ENCODE measurements at places on chromosomes 3 and 15.

- H3K36me3 ChIP-seq: no peaks in the 10 kb centered on the region
- no peak overlapping the region for H3K4me3 ChIP-seq
- DNase-seq: no peak
- no peaks in the 10 kb centered on the region for H3K4me1 ChIP-seq
- no peak overlapping the region for H3K27ac ChIP-seq
These were observed 43.9 kb downstream of the ERC2 start for GRCh38 chr3:56424336-56424735.

- no peaks in the 10 kb centered on the region for H3K4me1 ChIP-seq
- H3K4me3 ChIP-seq: no peak overlapping the region
- no peak for DNase-seq
- H3K27ac ChIP-seq: no peak overlapping the region
- peaks cover 68% of the 10 kb centered on the region for H3K36me3 ChIP-seq
These were observed 99.2 kb downstream of the CEMIP start for GRCh38 chr15:80878242-80878866.

GRCh38 chr15:73633991-73634495 is 854 bp upstream of the NPTN start:
- no peaks in the 10 kb centered on the region for H3K27me3 ChIP-seq
- peak; percentile 53 for DNase-seq
- peak overlapping the region; percentile 65 for H3K4me3 ChIP-seq
- H3K27ac ChIP-seq: peak overlapping the region; percentile 91

GRCh38 chr15:82186719-82187406 is 75.7 kb downstream of the EFL1 start:
- DNase-seq: no peak
- H3K27ac ChIP-seq: no peak overlapping the region
- H3K4me3 ChIP-seq: no peak overlapping the region
- H3K36me3 ChIP-seq: no peaks in the 10 kb centered on the region

DNA sequence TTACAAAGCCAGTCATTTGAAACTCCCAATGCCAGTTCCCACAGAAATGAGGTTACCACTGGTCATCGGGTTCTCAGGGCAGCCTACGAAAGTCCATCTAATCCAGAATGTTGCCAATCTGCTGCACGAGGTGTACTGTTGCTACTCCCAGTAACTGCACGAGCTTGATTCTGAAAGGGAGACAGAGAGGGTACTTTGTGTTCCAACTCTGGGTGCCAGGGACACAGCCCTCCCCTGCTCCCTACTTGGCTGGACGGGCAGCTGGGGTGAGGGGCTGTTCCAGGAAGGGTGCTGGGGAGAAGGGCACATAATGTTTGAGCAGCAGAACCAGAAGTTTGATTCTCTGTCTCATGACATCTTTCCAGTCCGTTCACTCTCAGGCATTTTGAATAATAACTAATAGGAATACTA is 27.1 kb upstream of the OSBPL11 start:
- no peak overlapping the region for H3K4me3 ChIP-seq
- no peak for DNase-seq
- peaks cover 14% of the 10 kb centered on the region for H3K4me1 ChIP-seq
- no peaks in the 10 kb centered on the region for H3K36me3 ChIP-seq
- no peaks in the 10 kb centered on the region for H3K27me3 ChIP-seq

- no peaks in the 10 kb centered on the region for H3K4me1 ChIP-seq
- no peak overlapping the region for H3K4me3 ChIP-seq
- no peak overlapping the region for H3K27ac ChIP-seq
- no peaks in the 10 kb centered on the region for H3K36me3 ChIP-seq
- no peaks in the 10 kb centered on the region for H3K27me3 ChIP-seq
These were observed 82.3 kb upstream of the NPHP3 start for GRCh38 chr3:132804498-132804897.
